Nephron progenitor cell (in vitro differentiated cells): ENCODE measurements at places on chromosomes 2 and 18.

- DNase-seq = no peak
Observed at GRCh38 chr2:99507937-99508818, 18.4 kb upstream of the REV1 start.

DNA sequence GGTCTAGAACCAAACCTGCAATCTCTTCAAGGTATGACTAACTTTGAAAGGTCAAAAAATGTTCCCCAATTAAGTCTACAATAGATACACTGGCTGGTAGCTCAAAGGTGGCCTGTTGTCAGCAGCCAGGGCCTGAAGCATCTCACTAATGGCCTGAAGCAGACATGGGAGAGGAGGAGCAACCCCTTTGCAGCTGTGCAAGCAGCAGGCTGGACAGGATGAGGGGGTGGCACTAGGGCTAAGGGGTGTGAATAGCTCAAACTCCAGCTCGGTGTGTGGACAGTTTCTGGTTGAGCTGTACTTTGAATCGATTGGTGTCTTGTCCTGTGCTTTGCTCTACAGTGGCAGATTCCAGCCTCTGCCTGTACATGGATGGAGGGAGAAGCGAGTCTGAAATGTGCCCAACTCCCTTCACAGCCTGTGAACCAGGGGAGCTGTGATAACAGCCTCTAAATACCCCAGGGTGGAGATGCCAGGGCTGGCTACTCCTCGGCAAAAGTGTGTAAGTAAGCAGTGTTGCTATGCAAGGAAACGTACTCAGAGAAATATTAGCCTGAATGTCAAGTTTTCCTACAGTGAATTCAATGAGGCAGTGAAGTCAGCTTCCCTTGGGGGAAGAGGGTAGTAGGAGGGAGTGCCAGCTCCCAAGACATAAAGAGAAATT, 34.7 kb upstream of the DTNB start:
- DNase-seq = no peak

DNA sequence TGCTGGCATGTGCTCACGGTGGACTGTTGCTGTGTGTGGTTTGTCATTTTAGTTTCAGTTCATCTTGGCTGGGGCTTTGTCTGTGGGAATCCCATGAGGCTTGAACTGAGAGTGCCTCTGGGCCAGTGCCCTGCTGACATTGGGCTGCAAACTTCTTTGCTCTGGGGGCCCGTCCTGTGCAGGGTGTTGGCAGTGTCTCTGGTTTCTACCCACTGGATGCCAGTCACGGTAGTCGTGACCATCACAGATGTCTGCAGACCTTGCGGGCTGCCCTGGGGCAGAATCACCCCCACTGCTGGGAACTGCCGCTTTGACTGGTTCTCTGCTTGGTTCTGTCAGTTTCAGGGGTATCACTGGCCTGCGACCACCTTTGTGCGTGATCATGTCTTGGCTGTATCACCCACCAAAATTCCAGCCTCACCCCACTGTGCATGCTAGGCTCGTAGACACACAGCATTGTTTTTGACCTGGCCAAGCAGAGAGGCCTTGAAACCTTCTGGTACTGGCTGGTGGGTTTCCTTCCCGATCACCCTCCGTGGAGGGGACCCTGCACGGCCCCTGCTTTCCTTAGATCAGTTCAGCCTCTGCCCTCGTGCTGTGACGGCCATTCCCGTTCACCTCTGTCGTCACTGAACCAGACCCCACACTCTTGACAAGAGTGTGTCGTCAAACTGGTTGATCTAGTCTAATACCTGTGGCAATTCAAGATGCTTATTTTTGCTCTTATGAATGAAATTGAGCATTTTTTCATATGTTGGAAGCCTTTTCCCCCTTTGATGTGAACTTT, 57.6 kb downstream of the KCNG2 start:
- DNase-seq = no peak

DNA sequence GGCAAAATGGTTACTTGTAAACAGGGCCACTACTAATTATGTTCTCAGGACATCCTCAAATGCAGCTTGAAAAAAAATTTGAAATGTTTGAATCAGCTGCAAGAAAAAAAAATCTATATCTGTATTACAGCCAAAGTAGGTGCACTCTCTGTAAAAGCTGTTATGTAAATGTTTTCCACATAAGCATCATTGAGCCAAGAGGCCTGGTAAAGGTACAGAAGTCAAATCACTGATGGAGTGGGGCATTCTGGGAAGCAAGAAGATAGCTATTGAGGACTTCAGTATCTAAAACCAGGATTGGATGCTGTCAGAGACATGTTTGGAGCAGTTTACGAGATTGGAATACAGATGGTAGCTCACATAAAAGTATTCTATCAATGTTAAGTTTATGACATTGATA, 80.3 kb downstream of the MAPRE2 start:
- DNase-seq = no peak

- DNase-seq = peak; percentile 30
Observed at GRCh38 chr2:182866095-182866460, 359 bp downstream of the FRZB start.

DNA sequence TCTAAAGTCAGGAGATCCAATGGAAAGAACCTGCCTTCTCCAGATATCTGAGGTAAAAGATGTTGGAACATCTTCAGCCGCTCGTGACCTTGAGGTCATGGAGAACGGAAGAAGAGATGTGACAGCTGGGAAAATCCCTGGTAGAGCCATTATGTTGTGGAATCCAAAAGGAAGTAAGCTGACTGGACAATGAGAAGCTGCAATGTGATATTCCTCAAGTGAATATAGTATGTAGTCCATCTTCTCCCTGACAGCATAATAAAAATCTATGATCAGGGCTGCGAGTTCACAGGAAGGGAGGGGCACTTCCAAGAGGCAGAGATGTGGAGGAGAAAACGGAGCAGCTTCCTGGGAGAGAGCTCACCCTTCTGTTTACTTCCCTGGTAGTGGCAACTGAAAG, 201.0 kb upstream of the SP5 start:
- DNase-seq = no peak

DNA sequence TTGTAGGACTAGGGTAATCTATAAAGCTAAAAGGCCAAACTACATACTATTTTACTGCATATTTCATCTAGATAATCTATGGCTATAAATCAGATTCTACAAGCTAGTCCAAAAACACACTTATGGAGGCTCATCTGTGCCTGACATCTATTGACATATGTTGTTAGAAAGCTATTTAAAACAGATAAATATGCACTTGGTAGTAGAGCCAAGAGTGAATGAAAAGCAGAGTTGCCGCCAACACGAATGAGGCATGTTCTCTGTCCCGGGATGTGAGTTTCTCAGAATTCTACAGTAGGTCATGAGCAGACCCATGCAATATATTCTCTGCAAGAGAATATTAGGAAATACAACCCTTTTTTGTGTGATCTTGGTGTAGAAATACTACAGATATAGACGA, 66.7 kb upstream of the LPIN2 start:
- no peak for DNase-seq

GRCh38 chr2:236217926-236218325, 46.3 kb downstream of the ASB18 start:
- no peak for DNase-seq

DNA sequence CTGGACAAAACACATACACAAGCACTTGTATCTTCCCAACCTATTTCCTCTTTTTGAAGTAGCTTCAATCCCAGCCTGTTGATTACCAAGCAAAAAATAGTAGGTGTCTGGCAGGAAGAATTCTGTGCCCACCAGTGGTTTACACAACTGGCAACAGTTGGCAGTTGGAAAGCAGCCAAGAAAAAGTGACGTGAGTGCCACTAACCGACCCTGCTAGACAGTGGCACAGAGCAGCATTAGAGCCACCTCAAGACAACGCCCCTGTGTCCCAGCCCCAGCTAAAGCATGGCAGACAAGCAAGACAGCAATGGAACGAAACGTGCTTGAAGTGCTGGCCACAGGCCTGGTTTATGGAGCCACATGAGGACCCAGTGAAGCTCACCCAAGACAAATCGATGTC, 379.6 kb downstream of the FBXO15 start:
- no peak for DNase-seq

GRCh38 chr2:124254621-124255020, 229.5 kb downstream of the CNTNAP5 start:
- no peak for DNase-seq

- no peak for DNase-seq
Observed at GRCh38 chr2:44200011-44200410, 31.3 kb downstream of the PPM1B start.

GRCh38 chr2:111952871-111953452, 54.6 kb downstream of the MERTK start:
- DNase-seq = no peak

DNA sequence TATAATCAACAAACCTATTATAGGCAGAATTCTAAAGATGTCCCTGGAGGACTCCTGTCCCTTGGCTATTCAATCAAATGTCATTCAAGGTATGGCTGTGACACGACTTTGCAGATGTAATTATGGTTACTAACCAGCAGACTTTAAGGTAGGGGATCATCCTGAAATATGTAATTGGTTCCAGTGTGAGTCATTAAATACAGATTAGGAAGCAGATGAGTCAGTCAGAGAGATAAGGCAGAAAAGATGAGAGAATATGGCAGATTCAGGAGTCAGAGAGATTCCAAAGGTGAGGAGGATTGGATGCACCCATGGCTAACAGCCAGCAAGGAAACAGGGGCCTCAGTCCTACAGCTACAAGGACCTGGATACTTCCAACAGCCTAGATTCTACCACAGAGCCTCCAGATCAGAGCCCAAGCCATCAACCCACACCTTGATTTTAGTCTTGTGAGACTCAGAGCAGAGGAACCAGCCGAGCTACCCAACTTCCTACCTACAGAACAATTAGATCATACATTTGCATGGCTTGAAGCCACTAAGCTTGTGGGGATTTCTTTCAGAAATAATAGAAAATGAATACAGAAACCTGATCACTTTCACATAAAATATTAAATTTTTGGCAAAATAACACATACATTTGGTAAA, 11.2 kb upstream of the PROM2 start:
- no peak for DNase-seq
